ENCODE measurements at places on chromosomes 12 and 14.
A peak's percentile ranks its signal among the peaks of the same experiment; 100 is the strongest.

GRCh38 chr14:105536691-105537579, 10.6 kb downstream of the TMEM121 start:
- DNase-seq: no peak

GRCh38 chr12:50248411-50248810, 34.9 kb downstream of the LIMA1 start:
- no peak for DNase-seq

GRCh38 chr14:99199846-99200653, 71.9 kb downstream of the BCL11B start:
- DNase-seq: no peak

- no peak for DNase-seq
Observed at GRCh38 chr14:68365228-68365627, 427.6 kb downstream of the ZFP36L1 start.

DNA sequence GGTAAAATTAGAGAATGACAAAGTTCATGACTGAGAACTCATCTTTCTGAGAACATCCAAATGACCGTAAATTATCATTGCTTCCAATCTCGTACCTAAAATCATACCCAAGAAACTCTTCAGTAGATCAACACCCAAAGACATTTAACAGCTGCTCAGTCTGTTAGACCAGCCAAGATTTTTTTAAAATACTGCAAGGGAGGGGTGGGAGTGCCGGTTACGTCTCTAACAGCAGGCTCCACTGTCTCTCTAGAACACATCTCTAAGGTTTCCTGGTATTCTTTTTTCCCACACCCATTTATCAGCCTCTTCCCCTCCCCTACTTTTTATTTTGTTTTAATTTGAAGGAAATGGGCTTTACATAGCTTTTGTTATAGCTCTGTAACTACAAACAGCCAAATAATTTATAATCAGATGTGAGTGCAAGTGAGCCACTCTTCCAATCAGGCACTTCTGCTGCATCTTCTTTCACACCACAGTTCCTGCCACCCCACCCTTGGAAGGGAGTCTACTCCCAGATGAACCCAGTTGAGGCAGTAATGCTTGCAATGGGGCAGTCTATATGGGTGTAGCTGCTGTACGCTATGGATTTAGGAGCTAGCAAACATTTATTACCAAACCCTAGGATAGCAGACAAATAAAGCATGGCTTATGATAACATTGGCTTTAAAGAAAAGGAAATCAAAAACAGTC, 21.9 kb downstream of the PTPRB start:
- no peak for DNase-seq

- DNase-seq: no peak
Observed at GRCh38 chr12:31749024-31749704, 20.3 kb upstream of the AMN1 start.

DNA sequence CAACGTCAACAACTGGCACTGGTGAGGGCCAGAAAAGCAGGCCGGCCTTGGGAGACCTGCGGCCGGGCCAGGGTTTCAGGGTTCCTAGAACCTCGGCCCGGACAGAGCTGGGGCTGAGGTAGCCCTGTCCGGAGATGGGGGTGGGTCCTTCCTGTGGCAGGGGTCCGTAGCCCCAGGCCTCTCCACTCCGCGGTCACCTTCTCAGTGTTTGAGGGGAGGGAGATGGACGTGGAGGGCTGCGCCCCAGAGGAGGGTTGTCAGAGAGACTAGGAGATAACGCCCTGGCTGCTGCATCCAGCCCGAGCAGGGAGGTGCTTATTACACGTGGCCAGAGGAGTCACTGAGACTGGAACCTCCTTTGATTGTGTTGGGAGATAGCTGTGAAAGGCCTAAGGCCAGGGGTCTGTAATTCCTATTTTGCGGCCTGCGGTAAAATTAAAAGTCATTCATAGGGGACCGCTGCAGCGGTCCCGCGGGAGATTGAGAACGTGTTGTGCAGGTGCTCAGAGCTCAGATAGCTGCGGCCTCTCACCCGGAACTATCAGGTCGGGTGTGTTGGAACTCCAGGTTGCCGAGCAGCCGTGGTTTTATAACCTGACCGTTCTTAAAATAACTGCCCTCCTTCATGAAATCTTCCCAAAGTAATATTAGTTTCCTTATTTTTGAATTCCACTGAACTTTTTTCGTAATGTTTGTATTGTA, 507 bp downstream of the AHSA1 start:
- peak; percentile 56 for DNase-seq

GRCh38 chr12:111775205-111776193, 8.8 kb downstream of the ALDH2 start:
- DNase-seq: no peak

DNA sequence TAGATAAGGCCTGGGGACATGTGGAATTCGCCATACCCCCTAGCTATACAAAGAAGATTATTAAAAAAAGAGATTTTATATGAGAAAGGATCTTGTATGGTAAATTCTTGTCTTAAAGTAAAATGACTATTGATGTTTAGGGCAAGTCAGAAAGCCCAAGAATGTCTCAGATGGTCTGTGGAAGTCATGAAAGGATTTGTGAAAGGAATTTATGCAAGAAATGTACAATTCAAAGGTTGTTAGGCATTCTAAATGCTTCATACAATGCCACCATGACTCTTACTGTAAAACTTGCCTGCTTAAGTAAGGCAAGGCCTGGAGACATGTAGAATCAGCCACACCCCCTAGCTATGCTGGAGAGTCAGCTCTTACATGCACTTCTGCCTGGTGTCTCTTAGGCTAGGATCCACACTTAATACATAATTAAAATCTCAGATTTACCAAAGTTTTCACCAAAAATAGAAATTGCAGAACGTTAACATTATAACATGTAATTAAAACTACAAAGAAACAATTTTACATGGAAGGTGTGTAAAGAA, 8.9 kb upstream of the ETNK1 start:
- DNase-seq: no peak

GRCh38 chr12:94644141-94644979, 6.0 kb downstream of the TMCC3 start:
- no peak for DNase-seq

- no peak for DNase-seq
Observed at GRCh38 chr14:99918781-99919180, 125.6 kb downstream of the EML1 start.

GRCh38 chr12:55847033-55847432, 4.3 kb upstream of the MMP19 start:
- DNase-seq: no peak

DNA sequence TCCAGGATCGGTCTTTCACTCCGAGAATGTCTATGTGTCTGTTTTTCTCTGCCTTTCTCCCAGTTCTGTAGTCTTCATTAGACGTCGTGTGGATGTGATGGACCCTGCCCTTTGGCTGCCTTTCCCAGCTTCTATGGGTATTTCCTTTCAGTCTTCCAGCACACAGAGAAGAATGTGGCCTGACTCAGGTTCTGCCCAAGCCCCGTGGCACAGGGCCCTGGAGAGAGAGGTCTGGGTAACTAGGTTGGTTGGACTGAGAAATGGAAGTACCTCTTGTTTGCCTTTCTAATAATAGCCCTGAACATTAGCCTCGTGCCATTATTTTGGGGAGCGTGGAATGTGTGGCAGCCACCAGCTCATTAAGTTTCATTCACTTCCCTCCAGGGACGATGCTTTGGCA, 3.8 kb downstream of the FOXJ2 start:
- DNase-seq: no peak

DNA sequence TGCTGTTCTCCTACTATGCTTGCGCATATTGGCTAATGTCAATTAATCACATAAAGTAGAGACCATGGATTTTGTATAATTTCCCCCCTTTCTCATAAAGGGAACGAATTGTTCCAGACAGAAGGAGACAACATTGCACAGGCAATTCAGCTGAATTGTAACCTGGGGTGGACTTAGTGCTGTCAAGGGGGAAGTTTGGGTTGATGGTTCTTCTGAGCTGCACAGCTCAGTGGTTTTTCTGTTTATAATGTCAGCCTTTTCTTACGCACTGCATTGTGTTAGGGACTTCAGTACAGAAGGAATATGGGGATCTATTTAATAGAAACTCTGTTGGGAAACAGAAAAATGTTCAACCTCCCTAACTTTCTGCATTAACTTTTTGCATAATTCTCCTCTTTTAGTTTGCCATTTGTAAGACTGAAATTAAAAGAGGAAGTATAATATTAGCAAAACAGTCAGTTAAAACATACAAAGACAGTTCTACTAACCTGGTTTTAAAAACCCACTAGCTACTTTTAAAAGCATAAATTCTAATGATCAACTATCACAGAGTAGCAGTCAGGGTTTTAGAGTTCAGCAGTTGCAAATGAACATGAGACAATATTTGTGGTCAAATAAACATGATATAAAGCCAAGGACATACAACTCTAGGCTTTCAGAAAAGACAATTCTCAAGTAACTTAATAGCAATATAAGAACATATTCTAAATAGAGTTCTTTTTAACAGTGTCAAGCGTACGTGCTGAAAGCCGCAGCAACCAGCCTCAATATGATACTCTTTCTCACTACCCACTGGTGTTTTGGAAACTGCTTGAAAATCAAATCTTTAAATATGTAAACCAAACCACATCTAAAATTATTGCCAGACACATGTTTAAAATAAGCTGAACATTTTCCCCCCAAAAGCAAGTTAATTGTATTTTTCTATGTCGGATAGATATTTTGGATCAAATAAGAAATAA, 393.0 kb downstream of the FSCB start:
- DNase-seq: no peak

DNA sequence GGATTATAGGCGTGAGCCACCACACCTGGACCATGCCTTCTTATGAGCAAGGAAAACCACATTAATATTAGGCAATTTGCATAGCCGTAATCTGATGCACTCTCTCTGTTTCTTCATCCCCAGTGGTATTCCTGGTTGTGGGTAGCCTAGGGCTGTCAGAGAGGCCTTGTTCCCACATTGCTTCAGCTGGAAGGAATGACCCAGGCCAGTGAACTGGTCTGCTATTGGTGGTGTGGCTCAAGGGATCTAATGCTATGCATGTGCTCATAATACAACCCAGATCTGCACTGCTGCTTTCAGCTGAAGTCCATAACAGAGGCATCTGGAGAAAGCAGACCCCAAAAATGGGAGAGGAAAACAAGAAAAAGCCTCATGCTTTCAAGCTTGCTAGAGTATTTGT, 33.1 kb upstream of the G2E3 start:
- DNase-seq: no peak

DNA sequence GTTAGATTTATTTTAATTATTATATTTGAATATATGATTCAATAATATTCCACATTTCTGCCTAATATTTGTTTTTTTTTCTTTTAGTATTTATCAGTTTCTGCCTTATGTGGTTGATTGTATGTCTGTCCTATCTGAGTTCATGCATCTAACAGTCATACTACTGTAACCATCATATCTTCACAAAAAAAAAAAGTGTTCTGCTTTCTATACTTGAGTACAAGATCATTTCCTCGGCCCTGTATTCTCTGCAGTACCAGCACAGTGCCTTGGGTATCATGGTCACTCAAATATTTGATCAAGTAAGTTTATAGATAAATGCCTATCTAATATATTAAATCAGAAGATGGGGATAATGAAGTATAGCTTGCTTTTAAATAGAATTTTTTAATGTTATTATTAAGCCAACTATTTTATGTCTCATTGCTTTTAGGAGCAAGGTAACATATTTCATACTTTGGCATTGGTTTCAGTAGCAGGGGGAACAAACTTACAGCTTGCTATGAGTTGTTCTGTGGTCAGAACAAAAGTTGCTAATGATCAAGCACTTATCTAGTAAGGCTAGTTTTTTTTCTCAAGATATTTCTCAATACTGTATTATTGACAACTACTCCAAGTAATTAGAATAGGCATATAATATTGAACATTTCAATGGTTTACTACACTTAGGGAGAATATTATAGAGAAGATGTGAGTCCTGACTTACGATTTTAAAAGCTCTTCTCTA, 290.5 kb upstream of the FBXO33 start:
- DNase-seq: no peak

DNA sequence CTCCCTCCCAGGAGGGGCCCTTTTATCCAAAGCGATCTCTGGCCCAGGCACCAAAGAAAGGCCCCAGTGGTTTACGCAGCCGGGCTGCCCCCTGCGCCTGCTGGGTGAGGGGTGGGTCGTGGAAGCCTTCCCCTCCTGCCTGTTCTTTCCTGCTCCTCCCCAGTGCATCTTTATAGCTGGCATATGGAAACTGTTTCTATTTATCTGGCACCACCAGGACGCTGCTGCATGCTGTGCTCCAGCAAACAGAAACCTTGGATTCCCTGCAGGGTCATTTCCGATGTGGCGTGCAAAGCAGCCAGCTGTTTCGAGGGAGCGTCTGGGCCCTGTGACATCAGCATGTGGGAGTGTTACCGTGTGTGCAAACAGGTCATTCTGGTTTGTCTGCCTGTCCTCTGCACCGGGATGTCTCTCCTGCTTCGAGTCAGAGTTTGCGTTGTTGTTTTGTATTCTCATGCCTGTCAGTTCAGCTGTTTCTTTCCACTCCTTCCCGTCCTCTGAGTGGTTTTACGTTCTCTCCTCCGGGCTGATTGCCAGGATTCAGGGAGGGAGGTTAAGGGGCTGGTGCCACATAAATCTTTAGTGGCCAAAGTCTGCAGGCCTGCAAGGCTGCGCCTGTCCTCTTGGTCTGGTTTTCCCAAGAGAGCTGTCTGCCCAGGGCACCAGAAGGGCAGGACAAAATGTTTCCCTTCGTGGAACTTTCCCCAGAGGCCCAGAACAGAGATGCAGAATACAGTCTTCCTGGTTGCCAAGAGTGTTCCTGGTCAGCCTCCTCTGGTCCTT, 24.6 kb downstream of the TPCN1 start:
- peak; percentile 77 for DNase-seq

GRCh38 chr12:116934908-116935705, 24.4 kb downstream of the FBXW8 start:
- DNase-seq: no peak

- no peak for DNase-seq
Observed at GRCh38 chr12:108638997-108639822, 5.5 kb upstream of the SELPLG start.

DNA sequence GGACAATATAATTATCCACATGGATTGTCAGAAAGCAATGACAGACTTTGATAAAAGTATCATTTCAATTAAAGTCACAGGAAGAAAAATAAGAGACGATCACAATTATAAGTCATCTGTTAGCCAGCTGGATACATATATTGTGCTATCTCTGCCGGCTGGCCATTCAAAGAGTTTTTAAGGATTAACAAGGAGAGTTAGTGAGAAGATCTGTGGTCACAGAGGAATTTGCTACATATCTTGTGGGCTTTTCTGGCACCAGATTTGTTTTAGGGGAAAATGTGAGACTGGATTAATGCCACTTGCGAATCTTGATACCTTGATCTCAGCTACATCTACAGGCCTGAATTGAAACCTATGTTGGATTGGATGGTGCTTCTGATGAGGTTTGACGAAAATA, 90.9 kb upstream of the MANSC4 start:
- no peak for DNase-seq

GRCh38 chr12:12282761-12283425, 16.0 kb upstream of the LRP6 start:
- DNase-seq: no peak

GRCh38 chr12:52521568-52522266, 1.5 kb upstream of the KRT5 start:
- no peak for DNase-seq

DNA sequence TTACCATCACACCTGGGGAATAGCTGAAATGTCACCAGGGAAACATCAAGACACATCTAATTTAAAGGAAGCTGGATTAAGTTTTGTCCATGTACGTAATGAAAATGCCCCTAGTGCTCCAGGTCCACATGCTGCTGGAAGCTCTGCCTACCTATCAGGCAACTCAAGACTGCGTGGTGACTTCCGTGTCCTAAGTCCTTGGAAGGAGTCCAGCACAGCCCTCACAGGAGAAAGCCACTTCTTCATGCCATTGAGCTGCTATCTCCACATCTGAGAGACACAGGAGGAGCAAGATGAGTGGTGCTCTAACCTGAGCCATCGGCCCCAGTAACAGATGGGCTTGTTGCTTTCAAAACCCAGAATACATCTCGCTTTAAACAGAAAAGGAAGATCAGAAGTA, 316.4 kb downstream of the DPF3 start:
- DNase-seq: no peak
